AML-193 (cell line): ENCODE measurements at places on chromosomes 11 and 22.

- DNase-seq, result no peak
Observed at GRCh38 chr11:13210424-13210823, 67.2 kb upstream of the BMAL1 start.

DNA sequence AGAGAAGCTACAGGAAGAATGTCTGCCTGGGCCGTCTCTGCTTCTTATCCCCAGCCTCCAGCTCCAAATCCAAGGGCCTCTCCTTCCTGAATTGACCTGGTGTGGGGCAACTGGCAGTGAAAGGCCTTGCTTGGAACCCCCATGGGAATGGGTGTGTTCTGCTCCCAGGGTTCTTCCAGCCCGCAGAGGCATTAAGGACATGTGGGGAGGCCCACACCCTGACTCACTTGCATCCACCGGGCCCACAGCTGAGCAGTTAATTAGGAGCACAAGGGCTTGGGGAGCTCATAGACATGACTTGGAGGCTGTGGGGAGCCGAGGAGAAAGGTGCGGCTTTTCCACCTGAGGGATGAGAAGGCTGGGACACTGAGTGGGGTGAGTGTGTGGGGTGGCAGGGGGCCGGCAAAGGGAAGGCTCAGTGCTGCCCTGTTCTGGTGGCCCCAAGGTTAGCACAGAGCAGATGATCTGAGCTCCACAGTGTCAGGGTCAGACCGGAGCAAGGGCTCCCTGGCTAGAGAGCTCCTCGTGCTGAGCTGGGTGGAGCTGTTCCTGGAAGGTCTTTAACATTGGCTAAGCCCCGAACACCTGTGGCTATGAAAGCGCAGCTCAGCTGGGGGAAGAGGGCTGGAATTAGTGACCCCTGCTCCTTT is 64.5 kb upstream of the NECTIN1 start:
- DNase-seq, result no peak

DNA sequence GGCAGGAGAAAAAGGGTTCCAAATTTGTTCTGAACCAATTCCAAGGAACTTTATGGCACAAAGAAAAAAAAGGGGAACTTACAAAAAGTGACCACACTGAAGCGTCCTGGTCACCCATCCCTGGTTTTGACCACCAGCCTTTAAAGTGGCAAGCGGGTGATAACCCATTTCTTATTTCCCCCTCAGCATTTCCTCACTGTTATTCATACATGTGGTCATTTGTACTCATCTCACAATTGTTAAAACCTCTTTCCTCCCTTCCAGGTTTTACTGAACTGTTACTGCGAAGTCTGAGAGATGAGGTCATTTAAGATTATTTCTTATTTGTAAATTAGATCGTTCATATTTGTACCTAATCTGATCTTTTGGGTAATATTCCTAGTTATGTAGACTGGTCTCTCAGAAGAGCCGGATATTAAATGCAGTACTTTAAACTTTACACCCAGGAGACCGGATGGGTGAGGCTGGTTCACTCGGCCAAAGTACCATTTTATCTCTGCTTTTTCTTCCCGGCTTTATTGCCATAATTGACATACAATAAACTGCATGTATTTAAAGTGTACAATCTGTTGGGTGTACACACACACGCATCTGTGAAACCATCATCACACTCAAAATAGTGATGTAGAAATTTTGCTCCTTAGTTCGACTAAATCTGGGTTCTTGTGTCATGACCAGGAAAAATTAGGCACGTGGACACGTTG is 47.0 kb downstream of the CDPF1 start:
- DNase-seq, result no peak

- DNase-seq, result no peak
Observed at GRCh38 chr11:4527926-4528325, 17.1 kb upstream of the OR52M1 start.

DNA sequence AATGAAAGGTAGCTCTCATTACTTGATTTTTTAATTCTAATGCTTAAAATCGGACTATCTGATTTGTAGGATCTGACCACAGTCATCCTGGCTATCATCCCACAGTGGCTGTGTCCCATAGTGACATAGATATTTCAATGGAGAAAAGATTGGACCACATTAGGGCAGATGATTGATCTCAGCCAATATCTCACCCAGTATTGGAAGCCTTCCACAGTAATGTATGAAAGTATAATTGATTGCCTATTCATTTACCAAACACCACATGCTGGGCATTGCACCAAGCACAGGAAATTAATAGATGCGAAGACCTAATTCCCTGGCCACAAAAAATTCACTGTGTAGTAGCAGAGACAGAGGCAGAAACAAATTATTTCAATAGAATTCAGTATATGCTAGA is 37.6 kb downstream of the FZD4 start:
- DNase-seq, result no peak

DNA sequence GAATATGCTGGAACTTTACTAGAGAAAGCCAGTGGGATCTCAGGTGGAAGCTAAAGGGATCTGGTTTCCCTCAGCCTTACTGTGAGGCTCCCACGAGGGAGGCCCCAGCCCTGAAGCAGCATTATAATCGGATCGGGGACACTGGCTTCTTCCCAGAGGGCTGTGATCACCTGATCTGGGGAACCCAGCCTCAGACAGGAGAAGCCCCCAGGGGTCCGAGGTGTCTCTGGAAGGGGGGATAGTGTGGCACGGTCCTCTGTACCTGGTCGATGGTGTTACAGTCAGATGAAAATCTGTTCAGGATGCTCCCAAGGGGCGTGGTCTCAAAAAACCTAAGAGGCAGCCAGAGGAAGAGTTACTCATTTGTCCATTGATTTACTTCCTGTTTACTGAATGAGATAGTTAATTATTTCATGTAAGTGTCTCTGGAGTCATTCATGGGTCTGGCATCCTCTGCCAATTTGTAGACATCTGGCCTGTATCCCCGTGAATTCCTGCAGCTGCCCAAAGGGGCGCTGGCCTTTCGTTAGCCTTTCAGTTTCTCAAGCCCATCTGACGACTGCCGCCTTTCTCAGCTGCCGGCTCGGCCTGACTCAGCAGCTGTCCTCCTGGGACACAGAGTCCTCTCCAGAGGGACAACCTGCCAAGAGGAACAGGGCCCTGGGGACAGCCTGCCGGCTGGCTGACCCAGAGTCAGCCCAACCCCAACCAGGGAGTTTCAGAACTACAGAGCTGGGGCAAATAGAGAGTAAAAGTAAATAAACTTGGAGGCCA is 17.0 kb upstream of the KCNJ11 start:
- DNase-seq, result no peak

GRCh38 chr11:130831506-130831905 is 84.8 kb downstream of the SNX19 start:
- no peak for DNase-seq

DNA sequence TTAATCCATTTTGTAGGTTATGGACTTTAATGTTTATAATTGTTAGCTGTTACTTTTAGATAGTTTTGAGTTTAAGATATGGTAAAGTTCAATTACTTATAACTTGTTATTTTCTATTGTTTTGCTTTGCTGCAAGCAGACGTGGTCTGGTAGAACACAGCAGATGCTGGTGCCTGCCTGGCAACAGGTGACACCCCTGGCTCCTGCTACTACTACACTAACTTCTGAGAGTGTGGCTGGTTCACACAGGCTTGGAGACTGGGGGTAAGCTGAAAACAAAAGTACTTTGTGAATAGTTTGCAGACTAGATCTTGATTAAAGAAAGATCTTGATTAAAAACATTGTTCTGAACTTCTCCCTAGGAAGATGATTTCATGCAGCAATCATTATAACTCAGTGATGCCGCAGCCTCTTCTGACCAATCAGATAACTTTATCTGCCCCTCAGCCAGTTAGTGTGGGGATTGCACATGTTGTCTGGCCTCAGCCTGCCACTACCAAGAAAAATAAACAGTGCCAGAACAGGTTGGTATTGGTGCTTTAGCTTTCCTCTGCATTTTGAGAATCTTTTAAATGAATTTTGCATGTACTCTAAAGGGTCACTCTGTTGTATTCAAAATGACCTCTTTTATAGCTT is 90.4 kb downstream of the HIPK3 start:
- DNase-seq, result no peak

DNA sequence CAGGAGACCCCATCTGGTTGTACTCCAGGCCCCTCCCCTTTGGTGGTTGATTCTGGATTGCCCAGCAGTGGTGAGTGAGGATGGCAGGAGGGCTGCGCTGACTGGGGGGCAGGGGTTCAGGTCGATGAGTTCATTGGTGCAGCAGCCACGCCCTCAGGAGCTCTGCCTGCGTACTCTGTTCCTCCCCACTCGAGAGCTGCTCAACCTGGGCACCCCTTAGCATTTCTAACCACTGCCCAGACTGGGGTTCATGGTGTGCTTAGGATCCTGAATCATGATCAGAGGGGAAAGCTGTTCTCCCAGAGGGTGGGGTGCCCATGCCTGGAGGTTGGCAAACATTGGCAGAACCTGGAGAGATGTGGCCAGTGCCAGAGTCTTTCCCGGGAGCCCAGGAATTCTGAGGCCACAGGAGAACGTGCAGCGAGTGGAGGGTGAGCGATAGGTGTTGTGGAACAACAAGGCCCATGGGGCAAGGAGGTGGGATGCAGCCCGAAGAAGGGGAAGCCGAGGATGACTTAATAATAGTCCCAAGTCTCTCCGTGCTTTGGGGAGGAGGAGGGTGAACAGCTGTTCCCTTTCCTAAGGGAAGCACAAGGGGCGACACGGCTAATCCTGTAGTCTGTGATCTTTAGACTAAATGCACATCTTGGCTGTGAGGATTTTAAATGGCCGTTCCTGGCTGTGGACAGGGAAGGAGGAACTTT is 75.5 kb downstream of the SCN3B start:
- DNase-seq, result no peak

DNA sequence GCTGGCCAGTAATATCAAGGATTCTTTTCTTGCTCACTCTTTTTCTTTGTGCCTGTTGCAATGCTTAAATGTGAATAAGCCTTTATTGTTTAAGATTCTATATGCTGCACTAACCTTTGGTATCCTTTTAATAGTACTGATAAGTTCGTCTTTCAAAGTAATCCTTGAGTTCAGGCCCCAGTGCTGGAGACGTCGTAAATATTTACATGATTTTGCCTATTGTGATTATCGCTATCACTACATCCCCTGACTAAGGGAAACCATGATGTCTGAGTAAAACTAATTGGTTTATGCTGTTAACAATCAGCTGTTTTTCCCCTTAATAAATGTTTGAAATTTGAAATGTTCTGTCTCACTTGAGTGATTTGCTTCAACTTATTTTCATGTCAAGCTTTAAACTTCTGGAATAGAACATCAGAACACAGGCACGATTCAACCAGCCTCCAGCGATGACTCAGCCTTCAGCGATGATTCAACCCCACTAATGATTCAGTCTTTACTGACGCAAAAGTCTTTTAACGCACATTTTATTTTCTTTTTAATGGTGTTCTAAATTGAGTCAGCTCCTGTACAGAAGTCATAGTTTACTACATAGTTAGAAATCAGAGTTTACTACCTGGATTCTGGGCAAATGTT is 3.9 kb downstream of the HTATIP2 start:
- peak; percentile 8 for DNase-seq
